ENCODE measurements at places on chromosomes 1 and 21.

DNA sequence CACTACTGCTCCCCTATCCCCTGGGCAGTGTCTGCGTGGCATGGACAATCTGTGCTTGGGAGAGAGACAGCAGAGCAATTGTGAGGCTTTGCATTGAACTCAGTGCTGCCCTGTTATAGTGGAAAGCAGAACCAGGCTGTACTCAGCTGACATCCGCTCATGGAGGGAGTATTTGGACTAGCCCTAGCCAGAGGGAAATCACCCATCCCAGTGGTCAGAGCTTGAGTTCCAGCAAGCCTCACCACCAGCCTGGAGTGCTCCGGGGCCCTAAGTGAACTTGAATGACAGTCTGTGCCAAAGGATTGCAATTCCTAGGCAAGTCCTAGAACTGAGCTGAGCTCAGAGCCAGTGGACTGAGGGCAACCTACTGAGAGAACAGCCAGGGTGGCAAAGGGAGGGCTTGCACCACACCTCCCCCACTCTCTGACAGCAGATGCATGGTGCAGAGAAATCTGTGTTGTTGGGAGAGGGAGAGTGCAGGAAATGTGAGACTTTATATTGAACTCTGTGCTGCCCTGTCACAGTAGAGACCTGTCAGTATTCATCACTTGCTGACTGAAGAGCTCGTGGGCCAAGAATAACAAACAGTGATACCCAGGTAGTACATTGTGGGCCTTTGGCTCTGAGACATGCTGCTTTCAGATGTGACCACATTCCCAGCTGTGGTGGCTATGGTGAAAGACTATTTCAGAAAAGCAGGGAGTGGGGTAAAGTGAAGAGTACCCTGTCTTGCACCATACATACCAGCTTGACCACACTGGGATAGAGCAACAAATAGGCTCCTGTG is 107.7 kb upstream of the SLC5A9 start:
- DNase-seq, result no peak

- no peak for DNase-seq
These were observed 458.5 kb downstream of the NEGR1 start for GRCh38 chr1:71823708-71824305.

- DNase-seq, result no peak
These were observed 18.5 kb downstream of the TP73 start for GRCh38 chr1:3670823-3671265.

- DNase-seq, result no peak
These were observed 73.5 kb downstream of the SGIP1 start for GRCh38 chr1:66607458-66607857.

- no peak for DNase-seq
These were observed 34.9 kb upstream of the ESRRG start for GRCh38 chr1:216758161-216758560.

- DNase-seq, result no peak
These were observed 2.6 kb downstream of the KRTAP10-6 start for GRCh38 chr21:44589586-44590305.

GRCh38 chr1:157001304-157001703 is 44.2 kb downstream of the ARHGEF11 start:
- no peak for DNase-seq

DNA sequence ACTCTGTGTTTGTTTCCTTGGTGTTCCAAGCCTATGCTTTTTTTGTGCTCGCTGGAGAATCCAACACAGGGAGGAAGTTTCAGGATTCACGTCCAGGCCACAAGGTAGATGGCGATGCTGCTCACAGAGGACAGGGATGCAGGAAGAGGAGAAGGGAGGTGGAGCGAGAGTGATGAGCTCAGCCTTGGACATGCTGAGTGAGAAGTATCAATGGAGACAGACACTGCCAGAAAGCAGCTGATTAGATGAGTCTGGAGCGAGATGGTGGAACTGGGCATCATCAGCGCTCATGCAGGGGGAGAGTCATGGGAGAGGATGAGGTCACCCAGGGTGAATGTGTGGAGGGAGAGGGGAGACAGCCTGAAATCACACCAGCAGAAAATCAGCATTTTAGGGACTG is 110.0 kb downstream of the GLUL start:
- no peak for DNase-seq

DNA sequence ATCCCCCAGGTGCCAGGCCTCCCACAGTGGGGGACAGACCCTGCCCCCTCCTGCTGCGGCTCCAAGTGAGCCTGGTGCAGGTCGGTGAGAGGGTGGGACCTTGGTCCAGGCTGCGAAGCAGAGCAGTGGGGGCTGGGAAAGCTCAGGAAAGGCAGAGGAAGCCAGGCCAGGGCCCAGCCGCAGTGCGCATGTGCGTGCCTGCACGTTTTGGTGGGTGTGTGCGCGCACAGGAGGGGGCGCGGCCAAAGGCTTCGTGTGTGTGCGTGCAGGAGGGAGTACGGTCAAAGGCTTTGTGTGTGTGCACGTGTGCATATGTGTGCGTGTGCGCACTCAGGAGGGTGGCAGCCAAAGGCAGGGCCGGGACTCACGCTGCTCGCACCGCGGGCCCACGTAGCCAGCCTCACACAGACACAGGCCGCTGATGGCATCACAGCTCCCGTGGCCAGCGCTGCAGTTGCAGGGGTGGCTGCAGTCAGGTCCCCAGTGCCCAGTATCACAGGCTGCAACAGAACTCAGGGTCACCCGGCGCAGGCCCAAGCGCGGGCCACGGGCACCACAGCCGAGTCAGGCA is 45.9 kb downstream of the ARHGEF16 start:
- DNase-seq, result no peak

GRCh38 chr1:174938281-174939007 is 61.3 kb upstream of the CACYBP start:
- no peak for DNase-seq

DNA sequence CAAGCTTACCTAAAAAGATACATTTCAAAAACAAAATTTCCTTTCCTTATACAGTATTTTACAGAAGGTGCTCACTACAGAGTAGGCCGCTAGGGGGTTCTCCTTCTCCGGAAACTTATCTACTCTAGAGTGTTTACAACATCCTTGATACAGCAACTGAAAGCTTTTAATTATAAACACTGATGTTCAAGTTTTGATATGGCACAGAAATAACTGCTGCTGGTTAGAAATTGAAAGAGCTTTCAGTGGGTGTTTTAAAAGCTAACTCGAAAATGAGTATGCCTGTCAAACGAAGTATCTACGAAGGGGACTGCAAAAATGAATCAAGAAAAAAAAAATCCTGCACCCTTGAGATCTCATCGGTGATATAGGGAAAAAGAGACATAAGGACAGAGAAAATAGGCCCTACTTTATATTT is 1.0 kb downstream of the YOD1 start:
- DNase-seq, result peak; percentile 46

DNA sequence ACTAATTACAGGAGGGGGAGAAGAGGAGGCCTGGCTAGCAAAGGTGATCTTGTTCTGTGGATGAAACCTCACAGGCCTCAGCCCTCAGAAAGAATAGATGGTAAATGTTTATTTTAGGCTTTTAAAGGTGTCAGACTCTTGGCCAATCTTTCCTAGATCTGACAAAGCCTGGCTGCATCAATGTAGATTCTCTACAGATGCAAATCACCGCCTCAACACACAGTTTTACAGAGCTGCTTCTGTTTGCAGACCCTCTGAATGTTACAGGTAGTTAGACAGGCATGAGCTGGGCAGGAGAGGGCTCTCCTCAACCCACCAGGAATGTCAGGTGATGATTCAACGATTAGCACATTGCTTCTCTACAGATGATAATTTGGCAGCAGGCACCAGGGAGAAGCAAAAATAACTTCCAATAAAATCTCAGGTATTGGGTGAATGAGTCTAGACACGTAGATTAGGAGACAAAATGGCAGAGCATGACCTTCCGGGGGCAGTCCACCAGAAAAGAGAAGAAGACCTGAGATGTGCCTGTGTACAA is 105.4 kb upstream of the VANGL1 start:
- no peak for DNase-seq

- DNase-seq, result no peak
These were observed 30.3 kb upstream of the PODN start for GRCh38 chr1:53031732-53032131.

DNA sequence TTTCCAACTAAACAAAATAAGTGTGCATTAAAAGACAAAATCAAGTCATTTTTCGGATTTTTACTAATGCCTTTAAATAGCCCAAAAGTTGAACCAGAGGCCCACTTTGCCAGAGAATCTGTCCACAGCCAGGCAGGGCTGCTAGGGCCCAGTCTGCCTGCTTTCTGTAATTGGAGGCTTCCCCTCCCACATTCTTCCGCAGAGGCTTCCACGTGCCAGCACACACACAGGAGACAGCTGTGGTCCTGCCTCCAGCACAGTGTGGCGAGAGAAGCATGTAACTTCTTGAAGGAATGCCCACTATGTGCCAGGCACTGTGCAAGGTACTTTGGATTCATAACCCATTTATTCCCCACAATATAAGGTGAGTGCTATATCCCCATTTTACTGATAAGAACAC is 11.3 kb upstream of the PDZK1IP1 start:
- DNase-seq, result no peak

- DNase-seq, result no peak
These were observed 9.5 kb upstream of the YRDC start for GRCh38 chr1:37817481-37817880.

DNA sequence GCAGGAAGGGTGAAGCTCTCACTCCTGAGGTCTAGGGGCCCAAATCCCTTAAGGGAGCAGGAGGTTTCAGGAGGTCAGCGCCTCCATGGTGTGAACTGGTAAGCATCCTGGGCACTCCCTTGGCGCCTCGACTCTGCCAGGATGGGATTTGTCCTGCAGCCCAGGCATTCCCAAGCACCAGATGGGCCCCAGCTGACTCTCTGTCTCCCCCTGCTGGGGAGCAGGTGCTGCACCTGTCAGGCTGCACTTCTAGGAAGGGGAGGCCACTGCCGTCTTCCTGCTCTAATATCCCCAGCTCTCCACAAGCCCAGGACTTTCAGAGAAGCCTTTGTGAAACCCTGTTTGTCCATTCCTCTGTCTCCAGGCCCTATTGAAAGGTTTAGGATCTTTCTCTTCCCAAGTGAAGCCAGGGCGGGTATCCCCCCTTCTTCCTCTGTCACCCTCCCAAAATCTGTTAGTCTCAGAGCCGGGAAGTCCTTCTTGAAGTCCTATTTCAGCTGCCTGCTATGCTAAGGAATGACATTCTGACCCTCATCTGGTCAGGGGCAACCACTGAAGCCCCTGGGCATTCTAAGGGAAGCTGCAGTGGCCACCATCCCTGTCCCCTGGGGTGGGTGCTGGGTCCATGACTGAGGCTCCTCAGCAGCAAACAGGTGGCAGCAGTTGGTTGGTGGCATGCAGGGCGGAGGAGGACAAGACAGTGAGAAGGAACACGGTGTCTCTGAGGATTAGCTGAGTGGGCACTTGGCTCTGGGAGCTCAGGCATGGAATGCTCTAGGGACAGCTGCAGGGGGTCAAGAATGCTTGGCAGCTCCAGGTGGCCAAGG is 3.2 kb downstream of the MYBPH start:
- peak; percentile 58 for DNase-seq

GRCh38 chr1:212820969-212821368 is 26.5 kb downstream of the SPATA45 start:
- DNase-seq, result no peak

DNA sequence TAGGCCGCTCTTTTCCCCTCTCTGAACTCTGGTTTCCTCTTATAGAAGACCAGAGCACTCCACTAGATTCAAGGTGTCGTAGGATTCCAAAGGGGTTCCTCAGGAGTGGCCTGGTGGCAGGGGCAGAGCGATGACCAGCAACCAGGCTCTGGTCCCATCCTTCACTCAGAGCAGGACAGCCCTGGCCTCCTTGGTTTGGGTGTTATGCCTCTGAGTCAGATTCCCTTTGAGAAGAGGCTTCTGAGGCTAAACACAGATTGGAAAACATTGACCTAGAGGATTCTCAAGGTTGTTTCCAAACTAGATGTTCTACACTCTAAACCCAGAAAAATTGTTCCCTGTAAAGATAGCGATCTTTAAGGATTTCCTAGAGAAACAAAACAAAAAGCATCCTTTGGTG is 49.8 kb upstream of the IKBKE start:
- no peak for DNase-seq

DNA sequence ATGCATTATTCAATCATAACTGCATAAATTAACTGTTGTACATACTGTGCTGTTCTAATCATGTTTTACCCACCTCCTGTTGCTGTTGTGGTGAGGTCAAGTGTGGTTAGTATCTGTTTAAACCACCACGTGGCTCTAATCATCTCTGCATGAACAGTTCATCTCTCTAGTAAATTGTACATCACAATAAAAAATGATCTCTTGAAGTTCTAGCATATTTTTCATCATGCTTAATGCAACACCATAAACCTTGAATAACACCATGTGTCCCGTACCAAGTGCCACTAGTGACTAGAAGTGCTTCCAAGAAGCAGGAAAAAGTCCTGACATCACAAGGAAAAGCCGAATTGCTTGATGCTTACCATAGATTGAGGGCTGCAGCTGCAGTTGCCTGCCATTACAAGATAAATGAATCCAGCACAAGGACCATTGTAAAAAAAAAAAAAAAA is 51.7 kb downstream of the SNRPE start:
- DNase-seq, result peak; percentile 50

GRCh38 chr1:21000245-21000594 is 176.5 kb downstream of the EIF4G3 start:
- DNase-seq, result no peak

DNA sequence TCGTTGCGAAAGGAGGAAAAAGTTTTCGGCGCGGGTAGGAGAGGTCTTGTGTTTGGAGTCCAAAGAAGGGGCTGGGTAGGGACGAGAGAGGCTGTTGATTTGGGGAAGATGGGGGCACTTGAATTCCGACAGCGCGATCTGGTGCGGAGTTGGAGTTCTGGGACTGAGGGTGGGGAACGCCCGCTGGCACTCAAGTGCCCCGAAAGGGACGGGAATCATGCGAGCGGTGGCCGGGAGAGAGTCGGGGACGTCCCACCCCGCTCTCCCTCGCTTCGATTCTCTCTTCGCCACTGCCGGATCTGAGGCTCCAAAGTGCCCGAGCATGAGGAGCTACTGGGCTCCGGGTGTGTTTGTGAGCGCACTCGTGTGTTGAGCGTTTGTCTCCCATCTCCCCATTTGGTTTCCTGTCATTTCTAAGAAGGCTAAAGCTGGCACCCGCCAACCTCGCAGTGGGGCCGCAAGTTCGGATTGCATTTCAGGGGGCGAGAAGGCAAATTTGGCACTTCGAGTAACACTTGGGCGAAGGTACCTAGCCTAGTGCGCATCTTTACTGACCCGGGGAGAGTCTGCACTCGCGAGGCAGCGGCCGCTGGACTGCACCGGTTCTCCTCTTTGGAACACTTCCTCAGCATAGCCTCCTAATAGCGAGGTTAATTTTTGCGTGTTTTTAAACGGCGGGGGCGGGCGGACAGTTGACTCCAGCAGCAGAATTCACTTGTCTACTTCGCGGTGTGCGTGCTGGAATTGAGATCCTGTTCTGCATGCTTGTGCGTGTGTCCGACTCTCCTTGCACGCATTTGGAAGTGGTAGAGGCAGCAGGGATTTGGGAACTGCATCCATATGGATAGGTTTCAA is 1.2 kb downstream of the CHRM3 start:
- DNase-seq, result no peak

GRCh38 chr1:175656416-175656815 is 87.0 kb downstream of the TNR start:
- no peak for DNase-seq

DNA sequence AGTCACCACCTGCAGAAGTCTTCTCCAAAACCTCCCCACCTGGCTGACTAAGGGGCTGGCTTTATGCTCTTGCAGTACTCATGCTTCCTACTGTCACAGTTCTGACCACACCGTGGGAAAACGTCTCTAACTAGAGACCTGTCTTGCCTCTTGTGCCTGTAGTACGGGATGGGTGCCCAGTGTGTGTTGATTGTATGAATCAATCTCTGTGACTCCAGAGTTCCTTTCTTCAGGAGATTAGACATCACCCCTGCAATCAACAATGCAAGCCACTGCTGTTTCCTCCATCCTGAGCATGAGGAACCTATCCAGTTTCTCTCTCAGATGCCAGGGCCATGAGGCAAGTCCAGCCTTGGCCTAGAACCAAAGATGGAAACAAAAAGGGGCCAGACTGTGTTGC is 64.1 kb downstream of the LRRN2 start:
- no peak for DNase-seq
